Placental pericyte (primary cell): ENCODE measurements at places on chromosomes 4 and X. TPM values are rescaled to one million over a fixed set of nuclear protein-coding genes. Genes with fewer than 3 reads are reported as not detected.

The TLR2 gene
- total RNA-seq = 0.22 and 0.29 TPM in 2 replicates

The ZNF718 gene
- 4.8 and 7.4 TPM in 2 replicates for total RNA-seq

The ATOH1 gene
- total RNA-seq = not detected in 2 replicates

The GPR143 gene
- total RNA-seq = 0.43 and 0.44 TPM in 2 replicates

The PDE6B gene
- 2.6 TPM in 1 of 2 replicates, not detected in the other for total RNA-seq

The OPRPN gene
- not detected in 2 replicates for total RNA-seq

The EVC gene
- 38.3 and 64.7 TPM in 2 replicates for total RNA-seq

The F9 gene
- total RNA-seq = not detected in 2 replicates

The MGARP gene
- 2.3 and 3.3 TPM in 2 replicates for total RNA-seq

The CNKSR2 gene
- total RNA-seq = 0.88 and 1.4 TPM in 2 replicates

The IL21 gene
- total RNA-seq = not detected in 2 replicates

The MAGEA1 gene
- total RNA-seq = not detected in 2 replicates

The RPS3A gene
- 1,184 and 1,845 TPM in 2 replicates for total RNA-seq

The GIMD1 gene
- total RNA-seq = 0.14 TPM in 1 of 2 replicates, not detected in the other

The NDP gene
- total RNA-seq = 0.86 TPM in 1 of 2 replicates, not detected in the other
